NCI-H1436 treated with DMSO at 0.1 percent for 48 hours (cell line): ENCODE measurements at places on chromosomes 11 and 22.

DNA sequence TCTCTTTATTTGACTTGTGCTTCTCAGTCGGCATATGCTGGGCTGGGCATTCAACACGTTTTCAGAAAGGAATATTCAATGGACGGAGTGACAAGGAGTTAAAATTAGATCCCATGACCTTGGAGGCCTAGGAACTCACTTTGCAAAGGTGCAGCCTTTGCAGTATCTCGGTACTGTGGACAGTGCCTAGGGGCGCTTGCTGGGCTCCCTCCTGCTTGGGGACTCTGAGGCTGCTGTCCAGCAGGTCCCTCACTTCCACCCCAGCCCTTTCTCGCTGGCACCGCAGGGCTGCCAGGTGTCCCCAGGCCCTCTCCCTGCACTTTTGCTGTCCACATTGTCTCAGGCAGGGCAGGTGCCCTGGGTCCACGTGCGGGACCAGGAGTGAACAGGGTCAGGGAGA lies 255.5 kb upstream of the B3GAT1 start:
- no peak for DNase-seq

GRCh38 chr11:921921-922678 lies 3.6 kb upstream of the AP2A2 start:
- no peak for DNase-seq

GRCh38 chr11:35418282-35419183 lies 825 bp downstream of the SLC1A2 start:
- DNase-seq: no peak

DNA sequence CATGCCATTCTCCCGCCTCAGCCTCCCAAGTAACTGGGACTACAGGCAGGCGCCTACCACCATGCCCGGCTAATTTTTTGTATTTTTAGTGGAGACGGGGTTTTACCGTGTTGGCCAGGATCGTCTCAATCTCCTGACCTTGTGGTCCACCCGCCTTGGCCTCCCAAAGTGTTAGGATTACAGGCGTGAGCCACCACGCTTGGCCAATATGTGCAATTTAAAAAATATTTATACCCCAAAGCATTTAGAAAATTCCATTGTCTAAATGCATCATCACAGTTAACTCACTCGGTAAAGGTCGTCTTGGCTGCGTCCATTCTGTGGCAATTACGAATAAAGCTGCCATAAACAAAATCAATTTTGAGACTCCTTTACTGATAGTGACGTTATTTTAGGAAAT lies 36.2 kb downstream of the EP300 start:
- DNase-seq: no peak

- no peak for DNase-seq
Observed at GRCh38 chr11:19789835-19790710, 77.4 kb downstream of the NAV2 start.

GRCh38 chr22:36280379-36280778 lies 27.4 kb downstream of the APOL1 start:
- no peak for DNase-seq

GRCh38 chr11:72091292-72091691 lies 10.6 kb downstream of the LRRC51 start:
- no peak for DNase-seq

DNA sequence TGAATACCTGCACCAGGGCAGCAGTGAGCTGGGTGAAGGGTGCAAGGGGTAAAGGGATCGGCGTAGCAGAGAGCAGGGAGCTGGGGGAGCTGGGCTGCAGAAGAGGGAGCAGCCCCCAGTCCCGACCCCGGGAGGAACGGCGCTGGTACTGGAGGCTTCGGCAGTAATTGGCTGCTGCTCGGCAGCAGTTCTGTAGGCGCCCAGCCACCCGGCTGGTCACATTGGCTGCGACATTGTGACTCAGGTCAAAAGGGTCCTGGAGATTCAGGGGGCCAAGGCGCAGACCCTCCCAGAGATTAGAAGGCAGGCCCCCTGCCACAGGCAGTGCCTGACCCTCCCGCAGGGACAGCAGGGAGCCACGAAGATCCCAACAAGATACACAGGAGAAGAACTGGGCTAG lies 2.1 kb upstream of the EEF1G start:
- no peak for DNase-seq

GRCh38 chr11:65132988-65133700 lies 1.2 kb downstream of the SYVN1 start:
- no peak for DNase-seq
